ENCODE measurements at places on chromosomes 4 and X.

DNA sequence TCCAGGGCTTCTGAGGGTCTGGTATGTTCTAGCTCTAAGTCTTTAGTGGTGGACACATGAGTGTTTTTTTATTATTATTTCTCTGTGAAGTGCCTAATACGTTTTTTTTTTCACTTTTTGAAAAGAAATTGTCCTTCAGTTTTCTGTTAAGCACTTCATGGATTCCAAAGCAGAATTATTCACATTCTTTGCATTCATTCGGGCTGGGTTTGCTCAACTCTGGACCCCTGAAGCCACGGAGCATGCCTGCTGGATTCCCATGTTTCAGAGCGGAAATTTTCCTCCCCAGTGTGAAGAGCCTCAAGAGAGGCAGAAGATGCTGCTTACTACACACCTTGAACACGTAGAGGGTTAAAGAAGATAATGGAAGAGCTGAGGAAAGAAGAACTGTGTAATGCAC, 107.5 kb downstream of the EGF start:
- no peak for DNase-seq

DNA sequence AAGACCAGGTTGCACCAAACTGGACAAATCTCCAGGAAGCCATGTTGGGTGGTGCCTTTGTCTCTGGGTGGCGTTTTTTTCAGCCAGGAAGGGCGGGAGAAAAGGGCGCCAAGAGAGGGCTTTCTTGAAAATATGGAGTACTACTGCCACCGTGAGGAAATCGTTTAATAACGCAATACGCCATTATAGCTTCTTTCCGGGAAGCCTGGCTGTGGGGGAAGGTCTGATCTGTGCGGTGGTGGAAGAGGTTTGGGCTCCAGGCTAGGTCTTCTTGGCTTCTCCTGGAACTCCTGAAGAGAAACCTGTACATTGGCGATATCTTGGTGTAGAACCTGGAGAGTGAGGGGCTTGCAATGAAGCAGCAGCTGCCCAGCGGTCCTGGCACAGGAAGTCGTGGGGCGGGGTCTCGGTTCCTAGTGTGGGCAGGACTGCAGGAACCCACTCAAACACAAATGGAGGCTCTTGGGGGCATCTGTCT, 202.7 kb downstream of the OR13H1 start:
- DNase-seq = no peak

DNA sequence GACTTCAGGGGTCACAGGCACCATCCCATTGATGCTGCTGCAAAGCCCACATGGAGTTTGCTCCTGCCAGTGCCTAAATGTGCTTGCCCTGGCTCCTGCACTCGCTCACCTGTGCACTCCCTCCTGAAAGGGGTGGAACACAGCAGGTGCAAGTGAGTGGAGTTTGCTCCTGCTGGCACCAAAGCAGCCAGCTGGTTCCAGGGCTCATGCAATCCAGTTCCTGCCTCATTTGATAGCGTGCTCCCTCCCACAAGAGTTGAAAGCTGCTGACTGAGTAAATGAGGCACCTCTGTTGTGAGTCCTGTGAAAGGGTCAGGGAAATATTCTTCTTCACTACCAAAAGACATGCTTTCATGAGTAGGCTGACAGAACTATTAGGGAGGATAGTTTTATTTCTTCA, 30.5 kb downstream of the CXCL8 start:
- DNase-seq = no peak

DNA sequence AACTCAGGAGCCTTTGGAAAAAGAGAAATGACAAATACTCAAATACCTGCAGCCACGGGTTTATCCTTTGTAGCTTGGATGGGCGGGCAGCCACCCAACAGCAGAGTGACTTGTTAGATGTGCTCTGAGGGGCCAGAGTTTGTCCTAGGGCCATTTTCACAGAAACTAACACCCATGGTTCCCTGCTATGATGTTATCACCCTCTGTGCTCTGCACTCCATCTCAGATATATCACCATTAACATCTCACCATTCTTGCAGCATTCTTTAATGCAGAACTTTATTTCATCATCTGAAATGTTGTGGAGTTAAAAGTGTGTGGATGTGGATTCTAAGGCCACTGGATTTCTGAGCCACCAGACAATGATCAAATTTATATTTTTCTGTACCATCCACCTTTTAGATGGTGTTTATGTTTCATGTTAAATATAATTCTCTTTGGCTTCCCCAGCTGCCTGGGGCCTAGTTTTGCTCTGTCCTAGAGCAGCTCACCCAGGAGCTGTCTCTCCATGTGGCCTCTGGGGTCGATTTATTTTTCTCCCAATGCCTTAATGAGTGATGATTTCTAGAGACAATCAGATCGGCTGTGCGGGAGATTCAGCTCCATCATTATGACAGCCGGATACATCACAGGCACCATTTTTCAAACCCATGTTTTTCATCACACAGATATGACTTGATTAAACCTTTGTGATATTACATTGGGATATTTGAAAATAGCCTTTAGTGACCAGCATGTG, 380.8 kb downstream of the BCOR start:
- DNase-seq = no peak

DNA sequence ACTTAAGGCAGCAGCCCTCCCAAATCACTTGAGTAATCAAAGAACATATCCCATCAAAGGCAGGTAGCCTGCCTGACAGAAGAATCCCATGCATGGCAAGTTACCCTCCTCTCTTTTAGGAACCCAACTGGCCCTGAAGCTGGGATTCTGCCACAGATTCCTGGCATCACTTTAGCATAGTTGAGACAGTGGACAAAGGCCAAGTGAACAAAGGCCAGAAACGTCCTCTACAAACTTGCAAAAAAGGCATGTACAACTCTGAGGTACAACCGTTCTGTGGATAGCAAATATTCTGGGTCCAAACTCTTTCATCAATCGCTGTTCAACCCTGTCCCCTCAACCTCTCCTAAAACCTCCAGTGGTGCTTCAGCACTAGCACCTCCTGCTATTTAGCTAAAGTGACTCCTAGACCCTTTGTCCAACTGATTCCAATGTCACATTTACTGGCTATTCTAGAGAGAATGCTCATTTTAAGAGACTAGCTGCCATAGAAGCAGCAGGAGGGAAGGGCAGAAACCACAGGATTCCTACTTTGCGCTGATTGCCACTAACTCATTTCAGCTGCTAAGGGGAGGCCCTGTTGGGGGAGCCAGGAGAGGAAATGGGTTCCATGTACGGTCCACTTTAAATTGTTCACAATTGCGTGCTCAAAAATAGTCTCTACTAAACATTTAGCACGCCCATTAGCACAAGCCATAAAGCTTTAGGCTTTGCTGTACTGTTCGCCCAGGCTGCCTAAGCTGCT, 105.9 kb downstream of the SHROOM4 start:
- DNase-seq = no peak

- no peak for DNase-seq
Observed at GRCh38 chr4:99594818-99595217, 20.2 kb downstream of the MTTP start.

DNA sequence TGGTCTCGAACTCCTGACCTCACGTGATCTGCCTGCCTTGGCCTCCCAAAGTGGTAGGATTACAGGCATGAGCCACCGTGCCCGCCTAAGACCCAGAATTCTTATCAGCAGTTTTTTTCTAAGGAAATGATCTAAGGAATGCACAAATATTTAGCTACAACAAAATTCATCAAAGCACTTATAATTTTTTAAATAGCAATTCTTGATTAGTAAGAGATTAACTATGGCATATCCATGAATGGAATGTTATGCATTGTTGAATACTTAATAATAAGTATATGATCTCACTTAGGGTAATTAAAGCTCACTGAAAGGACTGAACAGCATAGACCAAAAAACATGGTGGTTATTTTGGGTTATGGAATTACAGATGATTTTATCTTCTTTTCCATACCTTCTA, 18.4 kb downstream of the CENPU start:
- DNase-seq = no peak

- DNase-seq = no peak
Observed at GRCh38 chrX:10570601-10571000, 49.8 kb downstream of the MID1 start.

- no peak for DNase-seq
Observed at GRCh38 chr4:26140150-26140898, 180.5 kb upstream of the RBPJ start.

DNA sequence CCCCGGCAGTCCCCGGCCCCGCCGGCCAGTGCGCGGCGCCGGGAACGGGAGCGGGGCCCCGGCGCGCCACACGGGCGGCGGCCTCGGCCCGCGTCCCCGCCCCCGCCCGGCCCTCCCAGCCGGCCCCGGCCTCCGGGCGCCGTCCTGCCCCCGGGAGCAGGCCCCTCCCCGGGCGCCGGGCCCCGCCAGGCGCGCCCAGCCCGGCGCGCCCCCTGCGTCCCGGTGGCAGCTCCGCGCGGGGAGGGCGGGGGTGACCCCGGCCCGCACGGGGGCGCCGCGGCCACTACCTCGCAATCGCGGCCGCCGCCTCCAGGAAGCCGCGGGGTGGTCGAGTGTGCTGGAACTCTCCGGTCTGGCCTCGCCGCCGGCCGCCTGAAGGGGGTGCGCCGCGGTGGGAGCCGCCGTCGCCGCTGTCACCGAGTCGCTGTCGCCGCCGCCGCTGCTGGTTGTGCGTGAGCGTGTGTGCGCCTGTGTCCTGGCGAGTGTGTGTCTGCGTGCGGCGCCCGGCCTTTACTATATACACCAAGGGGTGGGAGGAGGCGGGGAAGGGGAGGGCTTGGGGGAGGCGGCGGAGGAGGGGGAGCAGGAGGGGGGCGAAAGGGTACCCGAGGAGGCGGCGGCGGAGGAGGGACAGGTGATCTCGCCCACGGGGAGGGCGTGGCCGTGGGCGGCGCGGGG, at the start of gene RAI2:
Gene RAI2 (minus strand): TSS at position 488 of the 678 bp plus-strand sequence. CDS start 59,288 bp downstream, outside the sequence.
- no peak for DNase-seq

DNA sequence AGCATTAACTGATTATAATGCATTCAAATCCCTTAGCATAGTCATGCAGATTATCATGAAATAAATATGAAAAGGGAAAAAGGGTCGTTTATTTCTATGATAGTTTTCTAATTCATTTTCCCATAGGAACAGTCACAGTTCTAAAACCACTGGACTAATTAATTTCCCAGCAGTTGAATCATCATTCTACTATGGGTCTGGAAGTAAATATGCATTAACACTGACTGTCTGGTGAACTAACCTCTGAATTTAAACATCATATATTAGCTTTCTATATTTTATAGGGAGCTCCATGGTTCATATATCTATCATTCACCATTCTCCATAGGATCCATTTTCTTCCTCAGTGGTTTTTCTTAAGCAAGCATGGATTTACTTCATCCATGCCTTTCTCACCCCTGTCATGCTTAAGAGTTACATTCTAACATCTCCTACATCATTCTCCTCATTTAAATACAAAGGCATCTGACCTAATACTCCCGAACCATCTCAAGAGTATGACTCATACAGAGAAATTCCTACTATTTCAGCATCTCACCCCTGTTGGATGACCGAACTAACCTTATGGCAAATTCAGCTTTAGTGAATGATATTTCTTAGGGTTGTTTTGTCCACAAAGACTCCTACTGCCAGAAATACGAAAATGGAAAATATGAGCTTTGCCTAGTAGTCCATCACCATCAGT, 198.7 kb upstream of the ADAMTS3 start:
- DNase-seq = no peak

DNA sequence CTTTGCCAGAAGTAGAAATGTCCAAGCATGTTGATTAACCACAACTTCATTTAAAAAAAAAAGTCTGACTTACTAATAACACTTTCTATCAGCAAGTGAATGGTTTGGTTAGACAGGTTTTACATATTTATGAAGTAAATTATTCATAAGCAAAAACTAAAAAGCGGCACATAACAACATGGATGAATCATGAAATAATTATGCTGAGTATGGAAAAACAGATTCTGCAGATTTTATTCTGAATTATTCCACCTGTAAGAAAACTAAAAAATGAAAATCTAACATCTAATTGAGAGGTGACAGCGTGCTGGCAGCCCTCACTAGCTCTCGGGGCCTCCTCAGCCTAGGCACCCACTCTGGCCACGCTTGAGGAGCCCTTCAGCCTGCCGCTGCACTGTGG, 173.5 kb downstream of the ADAM29 start:
- no peak for DNase-seq

- no peak for DNase-seq
Observed at GRCh38 chr4:17932041-17932440, 89.5 kb downstream of the LCORL start.

GRCh38 chr4:11701966-11702725, 273.5 kb upstream of the HS3ST1 start:
- no peak for DNase-seq

DNA sequence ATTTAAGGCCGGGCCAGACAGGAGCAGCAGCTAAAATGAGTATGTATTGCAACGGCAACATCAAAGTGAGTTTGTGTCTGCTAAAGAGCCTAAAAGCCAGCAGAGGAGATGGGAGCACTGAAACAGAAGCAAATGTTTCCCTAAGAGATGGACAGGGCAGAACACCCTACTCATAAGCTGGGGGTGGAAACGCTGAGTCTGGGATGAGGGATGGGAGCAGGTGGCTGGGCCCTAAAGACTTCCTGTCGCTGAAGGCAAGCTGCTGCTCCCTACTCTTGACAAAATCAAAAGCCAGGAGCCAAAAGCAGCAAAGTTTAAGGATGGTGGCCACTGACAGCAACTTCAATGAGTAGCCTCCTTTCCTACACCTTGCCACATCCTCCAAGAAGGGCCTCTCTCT, 40.6 kb upstream of the NAP1L5 start:
- no peak for DNase-seq

DNA sequence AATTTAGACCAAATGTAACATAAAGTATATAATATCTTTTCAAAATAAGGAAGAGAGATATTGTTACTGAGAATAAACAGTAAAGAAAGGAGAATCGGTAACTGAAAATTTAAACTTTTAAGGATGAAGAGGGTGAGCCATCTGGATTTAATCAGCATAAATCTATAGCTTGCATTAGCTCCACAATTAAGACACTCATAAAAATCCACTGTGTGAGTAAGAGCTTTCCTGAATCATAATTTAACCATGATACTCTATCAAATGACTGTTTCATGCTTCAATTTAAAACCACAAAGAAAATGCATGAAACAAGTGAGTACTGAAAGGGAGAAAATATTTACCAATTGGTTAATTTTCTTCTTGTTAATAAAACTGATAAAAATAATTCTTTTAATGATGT, 951.5 kb upstream of the SLIT2 start:
- no peak for DNase-seq

DNA sequence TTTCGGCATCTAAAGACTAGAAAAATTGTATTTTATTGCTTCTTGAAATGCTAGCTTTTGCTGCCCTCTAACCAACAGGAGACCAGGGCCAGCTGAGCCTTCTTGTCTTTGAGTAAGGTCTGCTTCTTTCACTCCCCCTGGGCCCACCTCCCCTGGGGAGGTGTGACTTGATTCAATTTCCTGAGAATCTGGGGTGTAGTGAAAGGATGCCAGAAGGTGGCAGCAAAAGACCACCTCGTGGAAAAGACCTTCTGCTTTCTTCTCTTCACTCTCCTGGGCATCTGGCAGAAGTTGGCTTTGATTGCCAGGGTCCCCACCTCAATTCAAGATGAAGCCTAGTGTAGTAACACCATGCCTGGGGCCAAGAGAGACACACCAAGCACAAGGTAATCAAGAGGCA, 96.5 kb upstream of the MAOA start:
- DNase-seq = no peak

GRCh38 chr4:8009710-8010511, 70.2 kb upstream of the AFAP1 start:
- DNase-seq = no peak
